Activated T-helper 1 cell treated with Interleukin-2 at 50 U/mL for 16 hours (primary cell): ENCODE measurements at places on chromosomes 3 and 15.

- peak; percentile 1 for DNase-seq
Measured at GRCh38 chr3:122021811-122022401, at the start of gene ILDR1. ILDR1 (minus strand) TSS chr3:122022247; CDS start chr3:122022077, 170 bp downstream.

DNA sequence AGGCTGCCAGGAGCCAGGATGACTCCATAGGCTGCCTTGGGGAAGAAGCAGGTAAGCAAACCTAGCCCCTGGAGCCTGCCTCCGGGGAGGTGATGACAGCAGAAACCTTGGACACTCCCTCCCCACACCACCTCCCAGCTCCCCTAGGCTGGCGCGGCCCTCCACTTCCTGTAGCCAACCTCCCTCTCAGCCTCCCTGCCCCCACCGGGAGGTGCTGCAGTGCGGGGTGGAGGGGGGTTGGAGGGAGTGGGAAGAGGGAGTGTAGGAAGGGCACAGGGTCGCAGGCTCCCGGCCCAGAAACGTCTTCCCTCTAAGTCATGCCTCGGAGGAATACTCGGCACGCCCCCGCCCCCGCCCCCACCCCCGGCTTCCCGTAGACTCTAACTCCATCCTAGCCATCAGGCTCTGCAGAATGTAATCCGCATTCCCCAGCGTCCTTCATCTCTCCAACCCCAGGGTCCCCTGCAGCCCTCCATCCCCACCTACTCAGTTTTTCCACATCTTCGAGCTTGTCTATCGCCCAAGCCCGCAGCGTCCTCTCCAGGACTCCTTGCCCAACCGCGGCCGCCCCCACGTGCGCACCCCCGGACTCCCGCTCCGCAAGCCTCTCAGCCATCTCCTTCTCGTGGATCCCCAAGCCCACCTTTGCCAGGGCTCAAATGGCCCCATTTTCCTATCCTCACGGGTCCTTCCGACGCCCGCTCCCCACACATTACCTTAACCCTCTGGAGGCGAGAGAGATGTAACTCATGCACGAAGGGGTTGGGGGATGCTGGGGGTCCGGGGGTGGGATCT, 528 bp downstream of the LPCAT4 start:
- DNase-seq: peak; percentile 29

DNA sequence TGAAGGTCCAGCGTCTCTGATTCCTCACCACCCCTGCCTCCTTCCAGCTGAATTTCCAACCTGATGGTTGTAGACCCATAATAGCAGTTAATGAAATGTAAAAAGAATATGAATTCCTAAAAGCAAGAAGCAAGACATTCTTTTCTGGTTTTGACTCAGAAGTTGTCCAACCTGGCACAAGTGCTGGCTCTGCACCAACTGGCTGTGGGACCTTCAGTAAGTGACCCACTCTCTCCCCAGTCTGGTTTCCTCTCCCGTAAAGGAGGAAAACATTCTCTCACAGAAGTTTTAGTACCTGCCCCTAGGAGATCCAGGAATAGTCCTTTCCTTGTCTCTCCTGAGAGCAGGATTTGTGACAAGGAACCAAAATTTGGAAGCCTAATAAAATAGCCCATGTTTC, 236.9 kb upstream of the TRIM42 start:
- DNase-seq: no peak

- DNase-seq: no peak
Measured at GRCh38 chr3:146117406-146118285, 43.3 kb downstream of the PLOD2 start.

DNA sequence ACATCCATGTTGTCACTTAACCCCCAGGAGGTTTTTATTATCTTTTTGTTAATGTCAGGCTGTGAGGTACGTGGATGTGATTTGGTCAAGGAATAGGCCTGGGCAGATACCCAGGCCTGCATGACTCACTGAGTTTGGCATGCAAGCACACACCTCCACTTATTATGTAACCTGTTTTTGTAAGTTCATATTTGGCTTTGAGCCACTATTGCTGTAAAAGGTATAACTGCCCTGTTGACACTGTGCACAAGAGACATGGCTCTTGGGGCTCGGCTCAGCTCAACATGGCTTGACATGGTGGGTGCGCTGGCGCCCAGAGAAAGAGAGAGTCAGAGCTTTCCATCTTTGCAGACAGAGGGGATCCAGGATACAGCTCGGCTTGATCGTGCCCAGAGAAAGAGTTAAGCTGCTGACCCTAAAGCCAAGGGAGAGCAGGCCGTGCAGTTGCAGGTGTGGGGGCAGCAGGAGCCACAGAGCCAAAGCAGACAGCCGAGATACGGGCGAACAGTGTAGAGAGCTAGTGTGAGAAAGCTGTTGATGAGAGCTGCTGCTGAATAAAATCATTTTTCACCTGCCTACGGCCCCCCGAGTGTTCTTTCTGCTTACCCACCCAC, 67.9 kb upstream of the UNC13C start:
- DNase-seq: no peak

- no peak for DNase-seq
Measured at GRCh38 chr3:111314898-111315297, 227.1 kb upstream of the CD96 start.

DNA sequence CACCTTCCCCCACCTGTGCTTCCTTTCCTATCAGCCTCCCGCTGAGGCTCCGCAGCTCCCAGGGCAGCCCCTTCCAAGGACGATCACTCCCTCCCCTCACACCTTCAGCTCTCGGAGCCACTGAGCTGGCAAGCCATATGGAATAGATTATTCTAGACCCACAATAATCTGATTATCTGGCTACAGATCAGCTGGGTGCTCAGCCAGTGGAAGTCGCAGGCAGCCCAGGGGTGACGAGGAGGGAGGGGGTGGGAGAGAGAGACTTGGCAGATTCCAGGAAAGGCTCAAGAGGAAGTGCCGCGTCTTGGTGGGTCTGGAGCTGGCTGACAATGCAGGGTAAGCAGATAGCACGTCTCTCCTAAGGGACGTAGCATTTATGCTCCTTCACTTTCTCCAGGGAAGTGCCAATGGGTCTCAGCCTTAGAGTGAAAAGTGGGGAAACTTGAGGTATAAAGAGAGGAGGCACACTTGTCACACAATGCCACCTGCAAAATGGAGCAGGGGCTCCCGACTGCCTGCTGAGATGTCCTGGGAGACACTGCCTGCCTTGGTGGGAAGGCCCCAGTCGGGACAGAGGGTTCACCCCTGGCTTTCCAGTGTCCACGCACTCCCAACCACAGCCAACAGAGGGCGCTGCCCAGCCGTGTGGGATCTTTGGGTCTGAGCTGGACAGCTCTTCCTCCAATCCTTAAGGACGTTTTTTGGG, 9.4 kb upstream of the MESP1 start:
- DNase-seq: peak; percentile 27

- no peak for DNase-seq
Measured at GRCh38 chr3:123695731-123696640, 111.1 kb upstream of the HACD2 start.

DNA sequence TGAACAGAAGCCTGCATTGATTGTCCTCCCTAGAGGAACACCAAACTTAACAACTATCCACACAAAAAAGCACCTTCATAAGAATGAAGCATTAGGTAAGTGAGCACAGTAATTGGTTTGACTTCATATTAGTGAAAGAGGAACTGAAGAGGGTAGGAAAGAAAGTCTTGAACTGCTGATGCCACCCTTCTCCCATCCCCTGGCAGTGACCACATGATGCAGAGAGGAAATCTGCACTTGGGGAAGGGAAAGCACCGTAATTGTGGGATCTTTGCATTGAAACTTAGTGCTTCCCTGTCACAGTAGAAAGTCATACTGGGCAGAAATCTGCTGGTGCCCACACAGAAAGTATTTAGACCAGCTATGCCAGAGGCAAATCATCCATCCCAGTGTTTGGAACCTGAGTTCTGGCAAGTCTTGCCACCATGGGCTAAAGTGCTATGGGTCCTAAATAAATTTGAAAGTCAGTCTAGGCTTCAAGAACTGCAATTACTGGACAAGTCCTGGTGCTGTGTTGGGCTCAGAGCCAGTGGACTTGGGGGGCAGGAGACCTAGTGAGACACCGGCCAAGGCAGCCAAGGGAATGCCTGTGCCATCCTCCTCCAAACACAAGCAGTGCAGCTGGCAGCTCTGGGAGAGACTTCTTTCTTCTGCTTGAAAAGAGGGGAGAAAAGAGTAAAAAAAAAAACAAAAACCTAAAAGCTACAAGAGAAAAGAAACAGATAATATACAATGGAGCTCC, 63.6 kb downstream of the SLC15A2 start:
- DNase-seq: no peak

DNA sequence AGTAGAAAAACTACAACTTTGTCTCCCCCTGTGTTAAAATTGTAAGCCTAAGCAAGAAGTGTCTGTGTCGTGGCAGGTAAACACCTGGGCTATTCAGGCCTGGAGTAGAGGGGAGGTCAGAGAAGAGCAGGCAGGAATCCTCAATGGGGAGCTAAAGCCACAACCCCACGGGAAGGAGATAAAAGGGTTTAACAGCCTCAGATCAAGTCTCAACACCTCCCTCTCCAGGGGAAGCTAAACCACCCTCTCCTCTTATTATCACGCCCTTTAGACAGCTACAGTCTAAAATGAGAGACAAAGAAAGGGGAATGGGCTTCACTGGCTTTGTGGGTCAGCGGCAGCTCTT, 11.6 kb downstream of the ETV5 start:
- DNase-seq: no peak

GRCh38 chr15:93644595-93644994, 555.6 kb upstream of the RGMA start:
- DNase-seq: no peak

DNA sequence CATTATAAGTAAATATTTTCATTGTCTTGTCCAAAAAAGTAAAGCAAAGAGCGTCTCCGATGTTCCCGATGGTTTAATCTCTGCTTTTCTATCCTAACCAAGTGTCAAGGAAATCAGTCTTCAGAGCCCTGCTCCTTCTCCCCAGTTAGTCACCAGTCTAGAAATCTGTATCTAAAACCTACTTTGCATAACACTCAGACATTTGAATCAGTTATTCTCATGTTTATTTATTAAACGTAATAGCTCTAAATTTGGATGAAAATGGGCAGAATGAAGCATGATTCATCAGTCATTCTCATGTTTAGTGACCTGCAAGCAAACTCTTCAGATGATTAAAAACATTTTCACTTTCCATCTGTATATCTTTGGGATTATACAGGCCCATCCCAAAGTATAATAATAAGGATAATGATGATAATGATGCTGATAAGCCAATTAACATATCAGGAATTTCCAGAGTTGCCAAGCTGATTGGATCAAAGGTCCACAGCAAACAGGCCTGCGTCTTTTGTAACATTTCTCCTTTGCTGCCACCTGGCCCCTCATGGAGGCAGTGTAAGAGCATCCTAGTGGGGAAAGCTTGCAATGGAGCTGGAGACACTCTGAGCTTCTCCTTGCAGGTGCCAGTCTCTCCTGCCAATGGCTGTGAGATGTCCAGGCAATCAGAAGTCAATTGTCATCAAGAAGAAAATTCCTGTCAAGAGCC, 273.9 kb downstream of the IGSF11 start:
- DNase-seq: no peak

DNA sequence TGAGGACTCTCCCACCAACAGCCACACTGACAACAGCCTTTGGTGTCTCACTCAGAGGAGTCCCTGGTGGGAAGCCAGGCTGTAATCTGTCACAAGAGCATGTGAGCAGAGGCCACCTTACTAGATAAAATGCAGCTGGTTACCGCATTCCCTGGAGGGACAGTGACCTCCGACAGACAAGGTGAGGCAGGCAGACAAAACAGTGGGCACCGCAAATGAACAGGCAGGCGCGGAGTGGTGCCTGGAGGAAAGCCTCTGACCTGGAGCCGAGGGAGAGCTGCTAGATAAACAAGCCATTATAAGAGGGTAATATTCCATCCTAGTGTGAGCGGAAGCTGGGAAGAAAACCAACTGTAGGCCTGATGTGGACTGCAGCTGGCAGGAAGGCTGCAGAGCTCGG, 736.4 kb downstream of the FHIT start:
- DNase-seq: no peak

DNA sequence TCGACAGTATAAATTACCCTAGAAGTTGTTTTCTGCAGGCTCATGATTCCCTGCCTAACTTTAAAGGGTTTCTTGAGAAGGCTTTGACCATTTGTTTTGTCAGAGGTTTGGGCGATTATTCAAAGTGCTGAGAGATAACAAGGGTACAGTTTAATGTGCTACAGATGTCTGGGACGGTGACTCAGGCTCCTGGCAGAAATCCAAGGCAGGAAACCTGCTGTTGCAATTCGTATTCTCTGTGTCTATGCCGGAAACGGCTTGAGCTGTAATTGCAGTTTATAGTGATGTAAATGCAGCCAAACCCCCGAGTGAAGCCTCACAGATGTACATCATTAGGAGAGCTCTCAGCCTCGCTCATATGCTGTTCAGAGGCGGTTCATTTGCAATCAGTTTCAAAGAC, 65.6 kb downstream of the SYNPR start:
- DNase-seq: no peak

DNA sequence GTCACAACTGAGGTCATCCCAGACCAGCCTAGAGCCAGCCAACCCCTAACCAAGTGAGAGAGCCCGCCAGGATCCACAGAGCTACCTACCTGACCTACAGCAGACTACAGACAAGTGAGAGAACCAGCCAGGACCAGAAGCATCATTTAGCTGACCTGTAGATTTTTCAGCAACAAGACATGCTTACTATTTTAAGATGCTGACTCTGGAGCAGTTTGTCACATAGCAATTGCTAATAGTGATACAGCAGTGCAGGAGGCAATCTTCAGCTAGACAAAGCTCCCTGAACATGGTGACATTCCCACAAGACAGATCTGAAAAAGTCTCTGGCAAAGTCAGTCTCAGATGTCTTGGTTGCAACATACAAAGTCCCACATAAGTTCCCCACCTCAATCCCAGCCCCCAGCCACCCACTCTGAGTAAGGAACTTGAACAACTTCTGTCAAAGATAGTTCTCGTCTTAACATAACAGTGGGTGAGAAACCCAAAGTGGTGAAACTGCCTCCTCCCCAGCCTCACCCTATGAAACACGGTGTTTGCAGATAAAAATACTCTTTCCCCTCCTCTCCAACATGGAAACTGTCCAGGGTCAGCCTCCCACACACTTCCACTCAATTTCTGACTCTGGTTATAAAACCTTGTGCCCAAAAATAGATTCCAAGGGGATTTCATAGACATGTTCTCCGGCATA, 120.3 kb upstream of the SLC6A11 start:
- no peak for DNase-seq

DNA sequence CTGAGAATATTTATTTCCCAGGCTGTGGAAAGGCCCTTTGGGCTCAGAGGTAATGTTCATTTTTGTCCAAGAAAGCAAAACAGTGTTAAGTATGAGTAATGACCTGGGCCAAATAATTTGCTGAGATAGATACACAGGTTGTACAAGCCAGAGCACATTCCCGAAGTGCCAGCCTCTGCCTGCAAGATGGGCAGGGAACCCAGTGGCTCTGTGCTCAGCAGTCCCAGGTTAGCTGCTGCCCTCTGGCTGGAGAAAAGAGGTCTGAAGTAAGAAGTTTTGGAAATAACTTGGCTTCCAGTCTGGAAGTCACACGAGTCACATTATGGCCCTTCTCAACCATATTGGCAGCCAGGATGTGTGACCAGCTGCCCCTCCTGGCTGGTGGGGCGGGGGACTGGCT, 20.2 kb downstream of the MYZAP start:
- DNase-seq: no peak
